ENCODE measurements at places on chromosomes 11 and 22.

DNA sequence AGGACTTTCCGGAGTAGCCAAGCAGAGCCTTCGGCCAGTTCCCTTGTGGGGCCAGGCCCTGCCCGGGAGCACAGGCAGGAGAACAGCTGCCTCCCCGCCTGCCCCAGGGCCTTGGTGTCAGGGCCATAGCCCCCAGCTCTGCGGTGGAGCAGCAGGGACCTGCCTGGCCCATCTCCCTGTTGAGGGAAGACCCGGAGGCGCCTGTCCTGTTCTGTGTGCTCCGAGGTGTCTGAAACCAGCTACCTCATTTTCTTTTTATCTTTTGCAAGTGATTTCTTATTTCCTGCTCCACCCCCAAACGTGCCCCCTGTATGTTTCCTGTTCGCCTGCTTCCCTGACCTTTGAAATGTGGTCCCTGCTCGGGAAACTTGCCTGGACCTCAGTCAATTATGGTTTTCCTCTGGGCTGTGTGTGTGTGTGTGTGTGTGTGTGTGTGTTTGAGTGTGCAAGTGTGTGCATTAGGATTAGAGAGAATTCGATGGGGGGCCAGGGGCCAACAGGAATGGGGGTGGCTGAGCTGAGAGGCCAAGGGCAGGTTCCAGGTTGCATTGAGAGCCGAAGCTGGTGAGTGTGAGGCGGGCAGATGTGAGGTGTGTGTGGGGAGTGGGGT is 19.1 kb downstream of the LRP5 start:
- no peak for DNase-seq

GRCh38 chr11:62340269-62340901 is 3.1 kb downstream of the ASRGL1 start:
- peak; percentile 47 for DNase-seq

GRCh38 chr11:72816404-72816990 is 2.3 kb downstream of the ATG16L2 start:
- DNase-seq: no peak

DNA sequence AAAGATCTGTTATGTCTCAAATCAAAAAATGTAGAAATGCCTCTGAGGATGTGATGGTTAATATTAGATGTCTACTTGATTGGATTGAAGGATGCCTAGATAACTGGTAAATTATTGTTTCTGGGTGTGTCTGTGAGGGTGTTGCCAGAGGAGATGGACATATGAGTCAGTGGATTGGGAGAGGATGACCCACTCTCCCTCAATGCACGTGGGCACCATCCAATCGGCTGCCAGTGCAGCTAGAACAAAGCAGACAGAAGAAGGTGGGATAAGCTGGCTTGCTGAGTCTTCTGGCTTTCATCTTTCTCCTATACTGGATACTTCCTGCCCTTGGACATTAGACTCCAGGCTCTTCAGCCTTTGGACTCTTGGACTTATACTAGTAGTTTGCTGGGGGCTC is 430.3 kb downstream of the SOX6 start:
- no peak for DNase-seq

GRCh38 chr11:20563866-20564265 is 35.5 kb upstream of the SLC6A5 start:
- no peak for DNase-seq

- DNase-seq: no peak
These were observed 823 bp upstream of the MUC15 start for GRCh38 chr11:26572770-26573402.

GRCh38 chr11:12133547-12134235 is 23.3 kb downstream of the MICAL2 start:
- no peak for DNase-seq

DNA sequence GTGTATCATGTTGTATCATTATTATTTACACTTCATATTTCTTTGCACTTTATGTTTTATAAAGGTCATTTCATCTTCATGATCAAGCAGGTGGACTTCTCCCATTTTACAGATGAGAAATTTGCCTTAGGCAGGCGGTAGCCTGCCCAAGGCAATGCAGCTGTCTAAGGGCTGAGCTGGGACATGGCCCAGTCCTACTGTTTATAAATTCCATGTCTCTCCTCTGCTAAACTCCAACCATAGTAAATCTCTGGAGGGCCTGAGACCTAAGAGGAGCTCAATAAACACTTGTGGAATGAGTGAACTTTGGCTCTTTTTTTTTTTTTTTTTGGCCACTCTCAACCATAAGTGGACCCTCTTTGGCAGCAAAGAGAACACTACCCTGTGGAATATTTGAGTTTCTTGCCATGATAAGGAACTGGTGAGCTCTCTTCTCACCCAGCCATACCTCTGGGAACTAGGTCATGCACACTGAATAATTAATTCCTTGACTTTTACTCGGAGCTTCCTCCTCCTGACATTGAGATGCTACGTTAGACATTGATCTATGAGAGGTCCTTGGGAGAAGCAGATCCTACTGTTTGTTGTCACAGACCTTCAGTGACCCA is 29.9 kb downstream of the MICAL2 start:
- DNase-seq: no peak

- DNase-seq: no peak
These were observed 1.5 kb downstream of the THAP7 start for GRCh38 chr22:21000207-21000986.

DNA sequence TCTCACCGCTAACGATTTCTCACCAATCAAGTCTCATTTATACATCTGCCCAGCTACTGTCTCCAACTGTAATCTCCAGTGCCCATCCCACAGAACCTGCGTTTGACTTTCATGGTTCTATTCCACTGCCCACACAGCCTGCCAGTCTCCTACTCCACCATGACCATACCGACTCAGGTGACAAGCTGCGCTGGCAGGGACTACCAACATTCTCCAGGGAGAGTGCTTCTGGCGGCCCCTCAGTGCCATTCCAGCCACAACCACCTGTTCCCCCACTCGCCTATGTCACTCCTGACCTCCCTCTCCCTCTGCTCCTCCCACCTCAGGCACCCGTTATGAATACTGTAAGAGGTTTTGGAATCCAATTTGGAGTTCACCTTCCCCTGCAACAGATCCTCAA is 108.5 kb upstream of the BID start:
- no peak for DNase-seq

DNA sequence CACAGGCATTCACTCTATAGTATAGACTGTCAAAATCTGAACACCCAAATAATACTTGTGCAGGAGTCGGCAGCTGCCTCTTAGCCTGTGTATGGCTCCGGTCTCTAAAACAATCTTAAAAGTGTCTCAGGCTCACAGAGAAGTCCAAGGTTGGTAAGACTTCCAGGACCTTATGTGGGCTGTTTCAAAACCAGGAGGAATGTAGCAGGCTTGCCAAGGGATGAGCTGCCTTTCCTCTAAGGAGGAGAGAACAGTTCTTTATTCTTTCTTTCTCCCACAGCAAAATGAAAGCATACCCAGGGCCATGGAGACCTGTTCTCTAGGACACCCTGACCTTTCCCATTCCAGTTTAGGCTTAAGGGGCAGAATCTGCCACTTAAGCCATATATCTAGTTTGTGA is 176.5 kb downstream of the TRPC6 start:
- peak; percentile 7 for DNase-seq

DNA sequence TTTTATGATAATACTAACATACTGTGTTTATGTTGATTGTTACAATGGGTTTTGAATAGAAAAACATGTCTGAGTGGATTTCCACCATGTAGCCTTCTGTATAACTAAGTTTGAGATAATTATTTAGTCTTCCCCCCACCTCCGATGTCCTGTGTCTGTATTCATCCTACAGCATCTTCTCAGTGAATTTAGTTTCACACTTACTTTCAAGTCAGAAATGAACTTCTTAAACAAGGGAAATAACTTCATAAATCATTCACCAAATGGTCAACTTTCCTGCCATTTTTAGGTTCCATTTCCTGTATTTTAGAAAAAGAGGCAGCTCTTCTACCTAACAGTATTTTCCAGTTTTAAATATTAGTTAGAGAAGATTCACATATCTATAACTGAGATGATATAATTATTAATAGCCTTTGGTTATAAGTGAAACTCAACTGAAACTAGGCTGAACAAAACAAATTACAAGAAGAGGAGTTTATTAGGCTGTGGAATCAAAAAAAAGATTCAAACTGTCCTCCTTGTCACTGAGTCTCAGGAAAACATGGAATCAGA is 3.5 kb downstream of the OR51B5 start:
- no peak for DNase-seq

GRCh38 chr11:34206407-34207300 is 101.2 kb downstream of the NAT10 start:
- no peak for DNase-seq

DNA sequence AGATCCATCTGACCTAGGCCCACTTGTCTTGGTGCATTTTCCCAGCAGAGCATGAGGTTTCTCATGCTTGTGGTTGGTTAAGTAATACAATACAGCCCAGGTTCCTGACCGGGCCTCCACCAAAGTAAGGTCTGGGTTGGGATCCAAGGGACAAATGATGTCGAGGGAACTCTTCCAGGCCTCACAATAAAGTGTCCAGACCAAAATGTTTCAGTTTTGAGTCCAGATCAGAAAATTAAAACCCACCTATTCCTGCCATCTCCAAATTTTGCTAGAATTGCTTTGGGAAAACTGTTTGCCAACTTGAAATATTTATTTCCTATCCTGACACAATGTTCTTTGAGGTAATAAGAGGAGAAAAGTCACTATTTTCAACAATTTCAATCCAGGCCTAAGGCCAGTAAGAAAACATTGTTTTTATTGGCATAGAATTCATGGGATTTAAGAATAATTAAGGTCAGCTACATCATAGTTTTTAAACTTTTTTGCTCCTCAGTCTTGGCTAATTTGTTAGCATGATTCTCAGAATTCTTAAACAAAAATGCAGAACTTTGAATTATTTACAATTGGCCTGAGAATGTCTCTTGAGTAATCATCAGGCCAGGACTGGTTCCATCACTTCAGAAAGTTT is 51.4 kb downstream of the ME3 start:
- DNase-seq: peak; percentile 90

GRCh38 chr11:67664696-67665540 is 9.5 kb downstream of the ALDH3B2 start:
- no peak for DNase-seq

GRCh38 chr22:20180245-20180630 is 29.4 kb upstream of the CCDC188 start:
- DNase-seq: no peak

- DNase-seq: no peak
These were observed 22.5 kb downstream of the C22orf31 start for GRCh38 chr22:29039148-29039547.

- DNase-seq: no peak
These were observed at the start of gene TMPRSS6 for GRCh38 chr22:37109242-37109917. Gene TMPRSS6, minus strand, starts transcription at chr22:37109713. Its CDS starts 6,296 bp downstream, at chr22:37103417.

DNA sequence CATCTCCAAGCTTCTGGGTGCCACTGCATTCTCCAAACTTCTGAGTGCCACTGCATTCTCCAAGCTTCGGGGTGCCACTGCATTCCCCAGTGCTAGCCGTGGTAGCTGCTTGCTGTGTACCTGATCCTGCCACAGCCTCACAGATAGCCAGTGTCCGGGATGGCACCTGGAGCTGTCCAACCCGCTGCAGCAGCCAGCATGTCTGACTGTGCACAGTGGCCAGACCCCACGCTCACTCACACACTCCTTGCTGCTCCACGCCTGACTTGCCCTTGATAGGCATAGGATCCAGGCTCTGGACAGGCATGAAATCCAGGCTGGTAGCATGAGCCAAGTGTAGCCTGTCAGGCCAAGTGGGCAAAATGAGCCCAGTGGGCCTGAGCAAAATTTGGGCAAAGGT is 465.0 kb downstream of the GUCY1A2 start:
- DNase-seq: no peak

- DNase-seq: no peak
These were observed 52.0 kb downstream of the ARFGAP2 start for GRCh38 chr11:47124675-47125074.

- no peak for DNase-seq
These were observed 34.3 kb upstream of the PRODH start for GRCh38 chr22:18970176-18970947.

GRCh38 chr11:115871161-115871760 is 367.0 kb upstream of the CADM1 start:
- no peak for DNase-seq

DNA sequence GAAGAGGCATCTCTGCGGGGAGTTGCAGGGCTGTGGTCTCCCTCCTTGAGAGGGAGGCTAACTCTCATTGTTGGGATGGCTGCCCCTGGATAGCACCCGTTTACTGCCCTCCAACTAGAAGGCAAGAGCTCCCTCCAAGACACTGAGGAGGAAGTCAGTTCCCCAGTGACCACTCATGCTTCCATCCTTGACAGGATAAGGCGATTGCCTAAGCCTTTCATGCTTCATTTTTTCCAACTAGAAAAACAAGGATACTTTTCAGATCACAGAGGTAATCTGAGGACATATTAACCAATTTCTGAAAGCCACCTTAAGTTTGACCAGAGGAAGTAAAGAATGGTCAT is 186.6 kb downstream of the MAML2 start:
- no peak for DNase-seq

DNA sequence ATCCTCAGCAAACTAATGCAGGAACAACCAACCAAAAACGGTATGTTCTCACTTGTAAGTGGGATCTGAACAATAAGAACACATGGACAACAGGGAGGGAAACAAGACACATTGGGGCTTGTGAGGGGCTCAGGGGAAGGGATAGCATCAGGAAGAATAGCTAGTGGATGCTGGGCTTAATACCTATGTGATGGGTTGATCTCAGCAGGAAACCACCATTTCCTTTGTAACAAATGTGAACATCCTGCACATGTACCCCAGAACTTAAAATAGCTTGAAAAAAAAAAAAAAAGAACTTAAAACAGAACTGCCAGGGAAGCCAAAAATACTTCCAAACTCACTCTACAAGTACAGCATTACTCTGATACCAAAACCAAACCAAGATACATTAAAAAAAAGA is 33.8 kb downstream of the CASP4 start:
- no peak for DNase-seq

- no peak for DNase-seq
These were observed 102.7 kb downstream of the NECTIN1 start for GRCh38 chr11:119626197-119626841.

DNA sequence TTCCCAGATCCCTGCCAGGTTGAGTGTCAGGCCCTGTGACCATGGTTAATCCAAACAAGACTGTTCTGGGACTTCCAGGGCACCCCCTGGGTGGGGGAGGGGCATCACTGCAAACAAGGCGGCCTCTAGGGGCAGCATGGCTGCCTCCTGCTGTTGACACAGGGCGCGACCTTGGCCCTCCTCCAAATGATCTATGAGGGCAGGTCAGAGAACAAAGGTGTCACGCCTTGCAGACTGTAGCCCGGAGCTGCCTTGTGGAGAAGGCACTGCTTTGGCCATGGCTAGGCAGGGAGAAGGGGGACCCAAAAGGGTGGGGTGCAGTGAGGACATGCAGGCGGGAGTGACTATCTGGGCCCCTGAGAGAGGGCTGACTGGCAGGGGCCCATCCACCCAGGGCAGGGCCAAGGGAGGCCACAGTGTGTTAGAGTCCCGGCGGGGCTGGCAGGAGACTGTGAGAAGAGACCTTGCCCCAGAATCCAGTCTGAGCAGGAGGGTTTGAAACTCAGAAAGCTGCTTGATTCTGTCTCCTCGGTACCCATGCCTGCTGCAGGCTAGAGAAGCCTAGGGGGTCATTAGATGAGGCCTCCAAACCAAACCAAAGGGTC is 35.6 kb downstream of the KCNC1 start:
- no peak for DNase-seq

- DNase-seq: peak; percentile 99
These were observed 6.7 kb downstream of the IL18 start for GRCh38 chr11:112156956-112157766.
